ENCODE measurements at places on chromosomes 2 and 18.

GRCh38 chr18:27004056-27004829, 138.7 kb upstream of the AQP4 start:
- no peak for DNase-seq

GRCh38 chr2:19631871-19632270, 269.9 kb downstream of the TTC32 start:
- DNase-seq, result no peak

DNA sequence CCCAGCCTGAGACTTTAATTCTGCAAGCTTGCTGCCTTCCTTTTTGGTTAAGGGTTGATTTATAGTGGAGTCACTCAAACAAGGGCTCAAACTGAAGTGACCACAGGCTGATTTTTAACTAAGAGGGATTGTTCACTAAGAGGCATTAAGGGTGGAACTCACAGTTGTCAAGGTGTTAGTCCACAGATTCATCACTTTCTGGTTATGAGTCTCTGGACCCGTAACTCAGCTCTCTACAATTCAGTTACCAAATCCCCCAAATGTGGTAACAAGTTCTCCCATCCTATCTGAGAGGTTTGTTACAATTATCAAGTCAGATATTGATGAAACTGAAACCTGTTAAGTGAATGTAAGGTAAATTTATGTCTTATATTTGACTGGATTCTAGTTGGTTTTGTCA, 185.9 kb upstream of the KLHL14 start:
- DNase-seq, result no peak

GRCh38 chr2:164824872-164825271, 16.8 kb downstream of the COBLL1 start:
- no peak for DNase-seq

GRCh38 chr2:127014224-127014623, 92.7 kb downstream of the BIN1 start:
- DNase-seq, result no peak

GRCh38 chr2:207423886-207424285, 105.9 kb upstream of the CREB1 start:
- no peak for DNase-seq

DNA sequence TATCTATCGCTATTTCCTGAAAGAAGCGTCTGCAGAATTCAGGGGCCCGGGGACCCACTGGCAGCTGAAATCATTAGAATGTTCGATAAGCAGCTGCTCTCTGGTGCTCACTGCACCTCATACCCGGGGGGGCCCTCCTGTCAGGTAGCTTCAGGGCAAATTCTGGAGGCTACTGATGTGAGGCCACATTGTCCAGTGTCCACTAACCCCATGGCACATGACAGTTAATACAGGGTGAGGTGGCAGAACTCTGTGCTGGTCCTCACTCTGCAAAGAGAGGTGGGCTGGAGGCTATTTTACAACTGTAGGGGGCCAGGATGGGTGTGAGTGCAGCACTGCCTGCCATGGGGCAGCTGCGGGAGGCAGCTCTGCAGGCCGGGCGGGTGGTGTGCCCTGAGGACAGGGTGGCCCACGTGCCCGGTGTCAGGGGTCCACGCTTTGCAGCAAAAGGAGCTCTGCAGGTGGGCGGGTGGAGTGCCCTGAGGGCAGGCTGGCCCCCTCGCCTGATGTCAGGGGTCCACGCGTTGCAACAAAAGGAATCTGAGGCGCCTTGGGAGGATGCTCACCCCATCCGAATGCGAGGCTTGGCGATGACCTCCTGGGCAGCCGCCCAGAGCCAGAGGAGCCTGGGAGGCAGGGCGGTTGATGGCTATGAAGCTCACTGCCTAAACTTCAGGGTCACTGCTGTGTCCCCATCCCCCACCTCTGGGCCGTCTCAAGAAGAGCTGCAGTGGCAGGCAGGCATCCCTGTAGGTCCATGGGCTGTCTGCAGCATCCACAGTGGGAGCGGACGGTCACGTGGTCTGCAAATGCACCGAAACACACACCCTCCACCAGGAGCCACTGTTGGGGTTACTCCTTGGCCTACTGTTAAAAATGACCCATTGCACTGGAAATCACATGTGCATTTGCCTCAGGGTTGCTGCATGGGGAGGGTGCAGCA, 207.0 kb upstream of the SALL3 start:
- DNase-seq, result no peak

GRCh38 chr18:71028285-71028762, 739.5 kb downstream of the SOCS6 start:
- no peak for DNase-seq

GRCh38 chr2:121019071-121019470, 265.9 kb downstream of the TFCP2L1 start:
- no peak for DNase-seq
